Kidney epithelial cell (primary cell): ENCODE measurements at places on chromosomes 2 and 18.
A peak's percentile ranks its signal among the peaks of the same experiment; 100 is the strongest.

- DNase-seq, result no peak
These were observed 52.2 kb downstream of the CDK15 start for GRCh38 chr2:201858281-201859184.

DNA sequence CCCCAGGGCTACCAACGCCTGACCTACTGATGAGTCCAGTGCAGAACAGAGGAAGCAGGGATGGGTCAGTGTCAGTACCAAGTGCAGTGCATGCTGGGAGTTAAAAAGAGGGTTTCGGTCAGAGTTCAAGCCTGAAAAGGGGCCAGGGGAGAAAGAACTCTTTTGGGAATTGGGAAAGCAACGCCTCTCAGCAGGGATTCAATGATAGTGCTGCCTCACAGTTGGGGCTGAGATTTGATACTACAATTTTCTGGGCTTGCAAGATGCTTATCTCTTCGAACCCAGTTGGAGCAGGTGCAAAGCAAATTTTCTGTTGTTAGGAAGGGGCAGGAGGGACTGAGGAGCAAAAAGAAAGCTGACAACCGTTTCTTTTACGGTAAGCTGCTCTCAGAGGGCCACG lies 82.6 kb downstream of the CERKL start:
- DNase-seq, result no peak

DNA sequence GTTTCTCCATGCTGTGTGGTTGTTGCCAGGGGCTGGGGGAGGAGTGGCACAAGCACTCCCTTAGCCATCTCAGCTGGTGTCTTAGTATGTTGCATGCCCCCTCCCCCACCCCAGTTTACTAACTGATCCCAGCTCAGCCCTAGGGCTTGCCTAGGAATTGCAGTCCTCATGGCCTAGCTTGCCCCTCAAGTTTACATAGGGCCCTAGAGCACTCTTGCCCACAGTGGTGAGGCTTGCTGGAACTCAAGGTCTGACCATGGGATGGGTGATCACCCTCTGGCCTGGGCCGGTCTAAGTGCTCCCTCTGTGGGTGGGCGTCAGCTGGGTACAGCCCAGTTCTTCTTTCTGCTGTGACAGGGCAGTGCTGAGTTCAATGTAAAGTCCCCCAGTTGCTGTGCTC lies 156.1 kb upstream of the PIEZO2 start:
- DNase-seq, result no peak

GRCh38 chr2:209138079-209138478 lies 285.8 kb upstream of the MAP2 start:
- DNase-seq, result no peak

DNA sequence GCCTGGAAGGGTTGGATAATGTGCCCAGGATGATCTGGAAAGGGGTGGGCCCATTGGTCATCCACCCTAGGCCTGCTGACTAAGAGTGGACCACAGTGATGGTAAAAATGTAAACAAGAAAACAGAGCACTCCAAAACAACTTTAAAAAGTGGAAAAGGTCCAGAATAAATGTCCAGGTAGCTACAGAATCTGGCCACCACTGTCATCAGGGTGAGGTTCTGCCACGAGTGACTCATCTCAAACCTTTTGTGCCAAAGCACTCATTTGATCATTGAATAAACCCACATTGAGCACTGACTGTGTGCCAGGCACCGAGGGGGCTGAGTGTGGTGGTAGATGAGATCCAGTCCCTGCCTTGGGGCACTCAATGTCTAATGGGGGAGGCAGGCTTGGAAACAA lies 64.9 kb downstream of the EMX1 start:
- DNase-seq, result no peak

DNA sequence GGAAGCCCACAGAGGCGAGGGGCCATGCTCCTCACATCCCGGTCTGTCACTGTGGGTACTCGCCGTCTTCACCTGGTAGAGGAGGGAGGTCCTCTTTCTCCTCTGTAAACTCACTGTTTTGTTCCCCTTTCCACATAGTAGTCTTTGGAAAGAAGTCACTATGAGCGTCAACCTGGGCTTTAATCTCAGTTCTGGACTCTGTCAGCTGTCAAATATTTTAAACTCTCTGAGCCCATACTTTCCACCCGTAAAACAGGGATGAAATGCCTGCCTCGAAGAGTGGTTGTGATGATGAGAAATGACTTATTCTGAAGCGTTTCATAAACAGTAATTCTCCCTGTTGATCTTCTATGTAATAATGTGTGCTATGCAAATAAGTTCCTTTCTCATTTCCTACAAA lies 547.1 kb upstream of the SOX11 start:
- no peak for DNase-seq

DNA sequence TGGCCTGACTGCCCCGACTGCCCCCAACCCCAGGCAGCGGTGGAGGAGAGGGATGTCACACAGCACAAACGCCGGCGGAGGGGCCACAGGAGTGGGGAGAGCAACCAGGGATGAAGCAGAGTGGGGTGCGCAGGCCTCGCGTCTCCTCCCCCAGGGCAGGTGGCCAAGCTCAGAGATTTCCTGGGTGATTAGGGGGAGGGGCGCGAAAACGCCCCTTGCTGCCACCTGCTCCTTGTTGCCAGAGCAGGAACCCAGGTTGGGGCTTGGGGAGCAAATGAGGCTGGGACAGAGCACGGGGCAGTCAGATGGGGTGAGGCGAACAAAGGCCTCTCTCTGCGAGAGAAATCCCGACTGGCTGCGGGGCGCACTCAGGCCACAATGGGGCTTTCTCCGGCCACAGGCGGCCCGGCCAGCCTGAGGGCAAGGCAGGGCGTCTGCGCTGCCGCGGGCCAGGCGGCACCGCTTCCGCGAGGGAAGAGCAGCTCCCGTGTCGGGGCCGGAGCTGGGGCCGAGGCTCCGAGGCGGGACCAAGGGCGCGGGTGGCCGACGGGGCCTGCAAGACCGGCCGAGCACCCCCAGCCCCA lies 11.5 kb downstream of the TEX44 start:
- DNase-seq, result no peak

DNA sequence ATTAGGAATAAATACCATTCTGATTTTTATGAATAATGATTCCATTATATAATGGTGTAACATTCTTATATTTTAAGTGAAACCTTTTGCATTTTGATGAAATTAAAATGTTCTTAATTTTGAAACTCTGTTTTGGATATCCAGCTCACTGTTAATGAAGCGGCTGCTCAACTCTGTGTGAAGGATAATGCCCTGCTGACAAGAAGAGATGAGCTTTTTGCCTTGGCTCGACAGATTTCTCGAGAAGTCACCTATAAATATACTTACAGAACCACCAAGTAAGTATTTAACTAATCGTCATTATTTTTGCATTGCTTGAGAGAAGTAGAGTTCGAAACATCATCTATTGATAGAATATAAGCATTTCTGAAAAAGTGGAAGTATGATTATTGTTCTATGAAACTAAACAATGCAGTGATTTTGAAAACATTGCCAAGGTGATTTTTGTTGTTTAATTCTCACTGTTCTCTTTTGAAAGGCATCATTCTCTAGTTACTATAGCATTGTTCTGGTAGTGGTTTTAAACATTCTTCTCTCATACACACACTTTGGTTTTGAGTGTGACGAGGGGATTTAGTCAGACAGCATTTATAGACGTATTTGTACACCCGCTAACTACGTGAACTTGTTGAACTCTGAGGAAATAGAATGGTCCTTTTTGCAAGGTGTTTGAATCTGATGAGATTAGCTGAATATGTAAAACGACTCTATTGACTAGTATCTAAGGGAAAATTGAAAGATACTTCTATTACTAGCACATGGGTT lies 21.5 kb downstream of the NAB1 start:
- DNase-seq, result no peak

- DNase-seq, result no peak
These were observed 175.7 kb downstream of the ETAA1 start for GRCh38 chr2:67572721-67573435.

DNA sequence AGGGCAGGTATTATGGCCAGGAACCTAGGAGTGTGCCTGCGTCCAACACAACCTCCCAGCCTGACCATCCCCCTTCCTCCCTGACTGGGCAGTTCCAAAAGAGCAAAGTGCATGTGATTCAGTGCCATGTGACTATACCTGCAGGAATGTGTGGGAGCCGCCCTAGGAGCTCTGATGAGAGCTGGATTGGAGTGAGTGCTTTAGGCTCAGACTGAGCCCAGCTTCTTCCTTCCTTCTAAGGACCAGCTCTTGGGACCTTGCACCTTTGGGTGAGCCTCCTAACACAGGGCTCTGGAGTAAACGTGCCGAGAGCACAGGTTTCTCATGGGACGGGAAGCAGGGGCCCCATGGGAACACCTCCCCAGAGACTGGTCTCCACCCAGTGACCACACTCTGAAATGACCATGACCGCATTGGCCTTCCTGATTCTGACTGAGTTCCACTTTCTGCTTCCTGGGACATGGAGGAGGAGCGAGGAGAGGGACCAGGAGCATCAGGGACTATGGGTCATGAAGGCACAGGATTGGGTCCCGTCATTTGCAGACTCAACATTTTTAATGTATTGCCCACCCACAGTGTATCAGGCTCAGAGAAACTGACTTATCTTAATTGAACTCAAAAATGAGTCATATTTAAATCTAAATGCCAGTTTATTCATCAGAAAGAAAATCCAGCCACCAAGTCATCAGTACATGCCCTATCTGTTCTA lies 87.8 kb upstream of the BCL2L11 start:
- DNase-seq, result peak; percentile 63

DNA sequence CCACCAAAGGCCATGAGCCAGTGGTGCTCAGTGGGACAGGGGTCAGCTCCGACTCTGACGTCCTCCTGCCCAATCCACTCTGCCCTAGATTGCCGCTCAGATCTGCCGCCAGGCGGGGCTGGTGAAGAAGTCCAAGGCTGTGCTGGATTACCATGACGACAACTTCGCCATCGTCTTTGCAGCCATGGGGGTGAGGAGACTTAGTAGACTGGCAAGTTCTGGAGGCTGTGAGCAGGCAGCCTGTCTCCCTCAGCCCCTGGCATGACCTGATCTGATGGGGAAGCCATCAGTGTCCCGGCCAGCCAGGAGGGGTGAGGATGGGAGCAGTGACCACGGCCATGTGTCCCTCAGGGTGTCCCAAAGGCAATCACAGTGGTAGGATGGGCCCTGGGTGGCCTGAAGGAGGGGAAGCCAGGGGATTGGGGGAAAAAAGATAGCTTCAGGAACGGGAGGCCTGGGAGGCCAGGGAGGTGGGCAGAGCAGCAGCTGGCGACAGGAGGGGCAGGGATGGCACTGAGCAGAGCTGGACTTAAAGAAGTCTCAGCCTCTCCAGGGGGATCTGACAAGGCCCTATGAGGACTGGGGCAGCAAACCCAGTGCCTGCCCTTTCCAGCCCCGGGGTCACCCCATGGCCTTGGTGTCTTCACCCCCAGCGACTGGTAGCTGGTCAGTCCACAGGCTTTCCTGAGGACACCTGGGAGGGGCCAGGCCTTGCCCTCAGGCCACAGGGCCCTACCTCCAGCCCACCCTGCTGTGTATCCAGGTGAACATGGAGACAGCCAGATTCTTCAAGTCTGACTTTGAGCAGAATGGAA lies 17.4 kb upstream of the ANKRD53 start:
- no peak for DNase-seq

- no peak for DNase-seq
These were observed 45.2 kb upstream of the MEIS1 start for GRCh38 chr2:66389651-66390131.

- peak; percentile 42 for DNase-seq
These were observed 82.1 kb downstream of the ZBTB7C start for GRCh38 chr18:48326901-48327675.

- DNase-seq, result no peak
These were observed 210.3 kb downstream of the ZRANB3 start for GRCh38 chr2:135320465-135321355.

DNA sequence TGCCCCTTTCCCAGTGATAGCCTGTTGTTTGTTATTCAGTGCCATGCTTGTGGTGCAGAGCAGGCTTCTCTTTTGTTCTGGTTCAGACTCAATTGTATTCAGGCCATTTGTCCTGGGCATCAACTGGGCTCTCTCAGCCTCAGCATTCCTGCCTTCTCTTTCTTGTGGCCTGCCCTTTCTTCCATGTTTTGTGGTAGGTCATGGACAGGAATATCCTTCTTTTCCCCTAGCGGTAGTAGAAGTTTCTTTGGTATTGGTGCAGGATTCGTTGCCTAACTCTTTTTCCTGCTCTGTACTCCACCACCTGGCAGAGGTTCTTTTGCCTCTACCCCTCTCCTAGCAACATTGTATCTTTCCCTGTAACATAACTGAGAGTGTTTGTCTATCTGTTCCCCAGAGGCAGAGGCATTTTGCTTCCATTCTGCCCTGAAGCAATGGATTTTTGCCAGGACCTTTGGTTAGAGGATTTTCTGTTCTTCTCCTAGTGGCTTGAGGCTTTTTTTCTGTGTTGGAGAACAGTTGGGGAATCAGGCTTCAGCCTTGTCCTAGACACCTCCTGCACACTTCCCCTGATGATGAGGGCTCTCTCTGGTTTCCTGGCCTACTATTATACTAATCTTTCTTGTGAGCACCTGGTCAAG lies 68.5 kb downstream of the NCOA1 start:
- no peak for DNase-seq

- no peak for DNase-seq
These were observed 113.4 kb downstream of the EIPR1 start for GRCh38 chr2:3264010-3264744.

DNA sequence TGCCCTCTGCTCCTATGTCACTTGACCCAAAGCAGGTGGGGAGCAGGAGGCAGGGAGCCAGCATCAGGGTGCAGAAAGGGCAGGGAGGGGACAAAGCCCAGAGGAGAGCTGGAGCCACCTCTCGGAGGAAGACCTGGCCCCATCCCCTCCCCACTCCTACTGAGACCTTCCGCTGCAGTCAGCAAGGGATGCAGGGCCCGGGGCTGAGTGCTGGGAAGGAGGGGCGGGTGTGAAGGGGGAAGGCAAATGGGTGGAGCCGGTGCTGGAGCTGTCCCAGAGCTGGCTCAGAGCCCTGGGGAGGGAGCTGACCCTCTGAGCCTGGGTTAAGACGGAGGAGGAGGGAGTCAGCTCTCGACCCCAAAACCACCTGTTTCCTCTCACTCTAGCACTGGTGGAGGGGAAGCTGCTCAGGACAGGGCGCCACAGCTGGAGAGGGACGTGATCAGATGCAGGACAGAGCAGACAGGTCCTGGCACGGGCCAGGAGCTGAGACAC lies 33.8 kb downstream of the HS1BP3 start:
- no peak for DNase-seq

DNA sequence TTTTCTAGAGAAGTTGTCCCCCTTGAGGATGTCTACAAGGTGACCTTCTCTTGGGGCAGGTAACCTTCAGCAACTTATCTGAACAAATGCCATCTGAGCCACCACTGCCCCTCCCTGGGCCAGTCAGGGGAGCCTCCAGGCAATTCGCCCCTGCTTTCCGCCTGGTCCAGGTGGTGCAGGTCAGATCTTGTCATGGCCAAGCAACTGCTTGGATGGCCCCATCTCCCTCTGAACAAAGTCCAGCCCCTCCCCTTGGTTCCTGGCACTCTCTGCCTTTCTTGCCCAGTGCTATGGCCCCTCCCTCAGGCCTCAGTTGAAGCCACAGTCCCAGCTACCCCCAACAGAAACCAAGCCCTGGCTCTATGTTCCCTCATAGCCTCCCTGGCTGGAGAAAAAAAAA lies 138.7 kb downstream of the ALPK2 start:
- DNase-seq, result no peak

DNA sequence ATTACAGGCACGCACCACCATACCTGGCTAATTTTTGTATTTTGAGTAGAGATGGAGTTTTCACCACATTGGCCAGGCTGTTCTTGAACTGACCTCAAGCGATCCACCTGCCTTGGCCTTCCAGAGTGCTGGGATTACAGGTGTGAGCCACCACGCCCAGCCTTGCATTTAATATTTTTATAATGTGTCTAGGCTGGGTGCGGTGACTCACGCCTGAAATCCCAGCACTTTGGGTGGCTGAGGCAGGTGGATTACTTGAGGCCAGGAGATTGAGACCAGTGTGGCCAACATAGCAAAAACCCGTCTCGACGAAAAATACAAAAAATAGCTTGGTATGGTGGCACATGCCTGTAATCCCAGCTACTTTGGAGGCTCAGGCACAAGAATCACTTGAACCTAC lies 3.2 kb downstream of the RPL37A start:
- no peak for DNase-seq
